ENCODE measurements at places on chromosomes 13 and 19.

GRCh38 chr13:32040689-32041088 is 9.1 kb downstream of the FRY start:
- no peak for DNase-seq

DNA sequence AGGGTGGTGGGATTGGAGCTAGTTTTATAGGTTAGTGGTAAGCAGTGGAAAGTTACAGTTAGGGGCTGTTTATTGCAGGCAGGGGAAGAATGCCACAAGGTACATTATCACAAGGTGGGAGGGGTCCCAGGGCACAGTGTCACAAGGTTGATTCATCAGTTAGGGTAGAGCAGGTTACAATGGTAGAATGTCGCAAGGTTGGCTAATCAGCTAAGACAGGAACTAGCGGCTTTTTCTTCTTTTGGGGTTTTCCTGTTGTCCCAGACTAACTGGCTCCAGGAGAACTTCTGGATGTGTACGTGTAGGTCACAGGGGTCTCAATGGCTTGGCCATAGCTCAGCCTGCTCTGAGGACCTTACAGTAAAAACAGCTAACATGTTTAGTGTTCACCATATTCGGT is 1221.1 kb downstream of the SLITRK1 start:
- DNase-seq = no peak

DNA sequence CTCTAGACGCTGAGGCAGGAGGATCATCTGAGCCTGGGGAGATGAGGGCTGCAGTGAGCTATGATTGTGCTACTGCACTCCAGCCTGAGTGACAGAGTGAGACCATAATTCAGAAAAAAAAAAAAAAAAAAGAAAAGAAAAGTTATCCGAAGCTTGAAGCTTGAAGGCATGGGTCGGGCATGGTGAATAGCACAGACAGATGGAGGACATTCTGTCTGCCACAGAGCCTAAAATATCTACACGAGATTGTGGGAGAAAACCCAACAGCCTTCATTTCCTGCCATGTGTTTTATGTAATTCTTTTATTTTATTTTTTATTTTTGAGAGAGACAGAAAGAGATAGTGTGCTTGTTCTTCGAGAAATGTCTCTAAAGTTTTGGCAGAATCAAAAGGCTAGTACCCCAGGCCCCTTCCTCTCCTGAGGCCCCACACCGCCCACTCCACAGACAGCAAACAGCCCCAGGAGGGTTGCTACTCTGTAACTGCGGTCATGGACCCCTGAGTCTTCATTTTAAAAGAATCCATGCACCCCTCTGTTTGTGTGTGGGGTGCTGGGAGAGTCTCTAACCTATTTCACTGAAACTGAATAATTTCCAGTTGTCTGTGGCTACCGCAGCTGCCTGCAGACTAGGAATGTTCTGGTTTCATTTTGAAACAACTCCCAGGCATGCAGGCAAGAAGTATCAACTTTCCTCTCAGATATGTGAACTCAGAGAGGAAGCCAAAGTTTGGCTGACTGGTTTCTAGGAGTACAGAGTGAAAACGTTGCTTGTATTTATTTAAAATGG is 38.4 kb upstream of the RCBTB2 start:
- no peak for DNase-seq

GRCh38 chr13:30079501-30079900 is 227.8 kb downstream of the KATNAL1 start:
- no peak for DNase-seq

DNA sequence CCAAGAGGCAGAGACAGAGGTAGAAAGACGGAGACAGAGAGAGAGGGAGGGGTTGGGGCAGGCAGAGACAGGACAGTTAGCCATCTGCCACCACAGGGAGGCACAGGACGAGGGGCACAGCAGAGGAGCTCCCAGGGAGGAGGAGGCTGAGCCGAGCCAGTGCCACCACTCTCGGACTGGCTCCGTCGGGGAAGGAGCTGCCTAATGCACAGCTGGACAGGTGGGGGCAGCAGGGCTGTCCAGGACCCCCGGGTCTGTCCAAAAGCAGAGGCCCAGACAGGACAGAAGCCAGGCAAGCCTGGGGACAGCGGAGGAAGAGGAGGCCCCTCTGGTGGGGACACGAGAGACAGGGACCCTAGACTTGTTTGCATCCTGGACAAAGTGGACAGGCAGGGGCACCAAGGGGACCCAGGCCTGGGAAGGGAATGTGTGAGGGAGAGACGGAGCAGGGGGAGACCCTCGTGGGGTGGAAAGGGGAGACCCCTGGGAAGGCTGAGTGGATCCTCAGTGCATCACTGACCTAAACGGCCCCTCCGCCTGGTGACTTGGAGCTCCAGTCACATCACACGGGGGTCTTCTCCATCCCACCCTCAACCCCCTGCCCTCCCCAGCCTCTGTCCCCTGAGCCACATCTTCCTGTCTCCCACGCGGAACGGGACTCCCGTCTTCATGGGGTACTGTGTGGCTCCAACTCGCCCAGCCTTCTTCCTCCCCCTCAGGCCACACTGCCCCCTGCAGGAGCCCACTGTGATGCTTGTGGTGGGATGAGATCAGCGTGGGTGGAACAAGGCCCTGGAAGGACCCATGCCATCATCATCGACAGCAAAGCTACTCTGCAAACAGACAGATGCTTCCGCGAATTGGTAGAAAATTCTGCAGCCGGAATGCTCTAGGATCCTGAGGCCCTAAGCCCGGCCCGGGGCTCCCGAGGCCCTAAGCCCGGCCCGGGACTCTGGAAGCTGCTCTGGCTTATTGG is 915 bp downstream of the F10 start:
- no peak for DNase-seq

GRCh38 chr19:50719119-50719435 is 525 bp downstream of the SHANK1 start:
- no peak for DNase-seq

GRCh38 chr13:48603375-48603774 is 50.4 kb upstream of the CYSLTR2 start:
- DNase-seq = no peak

- DNase-seq = no peak
Measured at GRCh38 chr13:45198041-45198440, 2.8 kb downstream of the KCTD4 start.

GRCh38 chr19:8320564-8321066 is 560 bp downstream of the NDUFA7 start:
- peak; percentile 61 for DNase-seq

GRCh38 chr19:23070353-23071146 is 46.3 kb upstream of the ZNF730 start:
- no peak for DNase-seq

GRCh38 chr13:23723471-23723870 is 153.3 kb downstream of the TNFRSF19 start:
- no peak for DNase-seq

DNA sequence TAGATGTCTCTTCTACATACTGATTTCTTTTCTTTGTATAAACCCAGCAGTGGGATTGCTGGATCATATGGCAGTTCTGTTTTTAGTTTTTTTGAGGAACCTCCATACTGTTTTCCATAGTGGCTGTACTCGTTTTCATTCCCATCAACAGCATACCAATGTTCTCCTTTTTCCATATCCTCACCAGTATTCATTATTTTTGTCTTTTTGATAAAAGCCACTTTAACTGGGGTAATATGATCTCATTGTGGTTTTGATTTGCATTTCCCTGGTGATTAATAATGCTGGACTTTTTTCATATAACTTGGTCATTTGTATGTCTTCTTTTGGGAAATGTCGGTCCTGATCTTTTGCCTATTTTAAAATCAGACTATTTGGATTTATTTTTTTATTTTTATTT is 108.5 kb downstream of the PAN3 start:
- no peak for DNase-seq

- DNase-seq = no peak
Measured at GRCh38 chr13:29684441-29684840, 89.0 kb upstream of the SLC7A1 start.

GRCh38 chr13:35782793-35783192 is 306.3 kb upstream of the MAB21L1 start:
- no peak for DNase-seq

DNA sequence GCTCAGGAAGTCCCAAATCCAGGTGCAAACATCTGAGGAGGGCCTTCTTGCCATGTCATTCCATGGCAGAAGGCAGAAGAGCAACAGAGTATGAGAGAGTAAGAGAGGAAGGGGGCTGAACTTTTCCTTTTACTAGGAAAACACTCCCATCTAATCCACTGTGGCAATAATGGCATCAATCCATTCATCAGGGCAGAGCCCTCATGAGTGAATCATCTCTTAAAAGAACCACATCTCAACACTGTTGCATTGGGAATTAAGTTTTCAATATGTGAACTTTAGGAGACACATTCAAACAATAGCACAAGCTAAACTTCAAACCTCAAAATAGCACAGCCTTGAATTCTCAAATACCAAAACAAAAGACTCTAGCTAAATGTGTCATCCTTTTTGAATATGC is 264.5 kb downstream of the KCTD12 start:
- DNase-seq = no peak

DNA sequence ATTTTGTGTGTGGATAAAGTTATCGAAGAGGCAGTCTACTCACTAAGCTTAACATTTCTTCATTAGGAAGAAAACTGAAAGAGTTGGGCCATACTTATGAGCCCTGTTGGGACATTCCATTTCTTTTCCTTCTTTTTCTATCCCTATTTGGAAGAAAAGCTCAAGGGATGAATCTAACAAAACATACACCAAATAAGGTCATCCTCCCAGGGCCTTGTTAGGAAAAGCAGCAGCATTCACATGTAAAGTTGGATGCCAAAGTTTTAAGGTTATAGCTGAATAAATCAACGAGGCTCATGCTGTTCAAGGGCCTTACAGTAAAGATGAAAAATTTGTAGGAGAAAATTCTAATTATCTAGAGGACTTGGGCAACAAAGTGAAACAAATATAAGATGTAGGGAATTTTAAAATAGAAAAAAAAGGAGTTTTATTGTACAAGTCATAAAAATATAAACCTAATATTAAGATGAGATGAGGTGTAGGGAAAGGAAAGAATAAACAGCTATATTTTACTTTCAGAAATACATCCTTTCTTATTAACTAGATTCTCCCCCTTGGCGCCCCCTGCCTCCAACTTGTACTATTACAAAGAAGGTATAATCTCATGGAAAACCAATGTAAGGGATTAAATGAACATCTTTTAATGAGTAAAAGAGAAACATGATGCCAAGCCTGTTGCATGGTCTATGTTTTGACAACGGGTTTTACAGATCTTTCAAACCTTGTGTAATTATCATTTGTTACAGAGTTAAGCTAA is 160.4 kb downstream of the PCDH20 start:
- DNase-seq = no peak

- no peak for DNase-seq
Measured at GRCh38 chr13:36082396-36082795, 48.8 kb downstream of the DCLK1 start.

- no peak for DNase-seq
Measured at GRCh38 chr13:40192858-40193257, 473.6 kb downstream of the FOXO1 start.

GRCh38 chr19:56727677-56728076 is 56.1 kb upstream of the ZNF835 start:
- no peak for DNase-seq

GRCh38 chr13:41231786-41232185 is 31.6 kb downstream of the MTRF1 start:
- DNase-seq = no peak

DNA sequence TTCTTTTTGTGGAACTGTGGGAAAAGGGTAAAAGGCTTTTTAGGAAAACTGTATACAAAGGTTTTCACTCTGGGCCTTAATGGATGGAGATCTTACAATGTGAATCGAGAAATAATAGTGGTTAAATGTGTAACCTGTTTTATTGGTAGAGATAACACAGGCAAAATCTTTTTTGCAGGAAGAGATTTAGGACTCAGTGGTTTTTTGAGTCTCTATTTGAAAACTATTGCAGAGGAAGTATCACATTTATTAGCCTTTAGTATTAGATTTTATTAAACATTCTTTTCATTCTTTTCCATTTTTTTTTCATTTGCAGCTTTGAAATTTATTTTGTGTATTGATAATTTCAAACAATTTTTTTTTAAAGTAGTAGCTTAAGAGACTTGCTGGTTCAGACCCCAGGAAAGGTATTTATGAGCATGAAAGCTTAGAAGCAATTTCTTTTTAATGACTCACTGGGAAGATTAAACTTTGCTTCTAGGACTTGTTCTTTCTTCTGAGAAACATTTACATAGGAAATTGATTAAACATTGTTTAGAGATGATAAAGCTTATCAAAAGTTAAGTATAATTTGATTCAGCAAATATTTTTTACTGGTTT is 10.5 kb downstream of the KLF5 start:
- DNase-seq = no peak

DNA sequence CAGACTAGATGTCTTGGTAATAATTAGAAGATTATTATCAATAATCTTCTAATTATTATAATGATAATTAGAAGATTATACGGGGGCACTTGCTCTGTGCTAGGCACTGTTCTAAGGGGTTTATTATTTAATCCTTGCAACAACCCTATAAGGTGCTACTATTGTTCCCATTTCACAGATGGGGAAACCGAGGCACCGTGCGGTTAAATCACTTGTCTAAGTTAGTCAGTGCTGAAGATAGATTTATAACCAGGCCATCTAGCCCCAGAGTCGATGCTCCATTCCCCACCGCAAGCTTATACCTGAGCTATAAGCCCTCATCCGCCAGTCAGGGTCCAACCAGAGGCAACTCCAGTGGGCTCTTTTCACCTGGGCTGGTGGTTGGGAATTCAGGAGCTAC is 2.0 kb upstream of the ACP7 start:
- DNase-seq = no peak

DNA sequence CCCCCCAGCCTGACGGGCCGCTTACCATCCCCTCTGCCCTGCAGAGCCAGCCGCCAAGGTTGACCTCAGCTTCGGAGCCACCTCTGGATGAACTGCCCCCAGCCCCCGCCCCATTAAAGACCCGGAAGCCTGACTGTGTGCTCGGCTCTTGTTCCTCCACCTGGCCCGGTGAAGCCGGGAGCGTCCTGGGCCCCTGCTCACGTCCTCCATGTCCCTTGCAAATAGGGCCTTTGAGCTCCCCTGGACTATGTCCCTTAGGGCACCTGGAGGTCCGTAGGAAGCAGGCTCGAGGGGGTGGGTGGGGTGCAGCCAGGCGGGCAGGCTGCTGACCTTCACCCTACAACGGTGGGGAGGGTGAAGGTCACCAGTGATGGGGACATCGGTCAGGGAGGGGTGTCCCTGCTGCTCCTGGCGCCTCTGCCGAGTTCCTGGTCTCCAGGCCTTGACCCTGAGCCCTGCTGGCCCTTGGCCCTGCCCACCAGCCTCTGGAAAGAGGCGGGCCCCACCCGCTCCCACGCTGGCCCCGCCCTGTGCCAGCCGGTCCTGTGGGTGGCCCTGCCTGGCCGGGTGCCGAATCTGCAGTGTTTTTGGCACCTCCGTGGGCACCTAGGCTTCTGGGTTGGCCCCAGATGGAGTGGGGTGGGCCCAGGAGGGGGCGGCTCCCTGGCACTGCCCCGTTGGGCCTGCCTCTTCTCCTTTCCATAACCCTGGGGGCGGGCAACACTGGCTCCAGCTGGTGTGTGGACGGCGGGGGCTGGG is 3.3 kb downstream of the ATP5F1D start:
- no peak for DNase-seq

DNA sequence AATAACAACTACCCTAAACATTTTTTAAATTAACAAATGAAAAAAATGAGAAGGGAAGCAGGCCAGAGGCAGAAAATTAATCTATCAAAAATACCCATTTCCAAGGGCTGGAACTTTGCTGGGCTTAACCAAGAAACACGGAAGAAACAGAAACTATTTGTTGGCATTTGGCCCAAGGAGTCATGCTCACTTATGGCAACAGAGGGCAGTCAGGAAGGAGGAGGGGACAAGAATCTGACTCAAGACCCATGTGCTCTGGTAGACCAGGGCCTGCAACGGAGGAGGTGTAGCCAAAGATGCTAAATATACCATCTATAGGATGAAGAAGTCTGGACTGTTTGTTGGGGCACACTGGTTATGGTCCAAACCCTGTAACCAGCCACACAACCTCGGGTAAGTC is 496.7 kb downstream of the COG6 start:
- no peak for DNase-seq

GRCh38 chr19:44527554-44527953 is 1.9 kb downstream of the CEACAM20 start:
- no peak for DNase-seq
